Stimulated activated CD4-positive, alpha-beta T cell treated with anti-CD3 and anti-CD28 coated beads, TNF-alpha, amount 100 ng/mL, for 4 hours (primary cell): ENCODE measurements at places on chromosomes 6 and 20.

GRCh38 chr6:113481458-113481857 is 375.7 kb upstream of the MARCKS start:
- DNase-seq, result no peak

- DNase-seq, result no peak
Measured at GRCh38 chr20:31573555-31574321, 31.4 kb upstream of the ID1 start.

DNA sequence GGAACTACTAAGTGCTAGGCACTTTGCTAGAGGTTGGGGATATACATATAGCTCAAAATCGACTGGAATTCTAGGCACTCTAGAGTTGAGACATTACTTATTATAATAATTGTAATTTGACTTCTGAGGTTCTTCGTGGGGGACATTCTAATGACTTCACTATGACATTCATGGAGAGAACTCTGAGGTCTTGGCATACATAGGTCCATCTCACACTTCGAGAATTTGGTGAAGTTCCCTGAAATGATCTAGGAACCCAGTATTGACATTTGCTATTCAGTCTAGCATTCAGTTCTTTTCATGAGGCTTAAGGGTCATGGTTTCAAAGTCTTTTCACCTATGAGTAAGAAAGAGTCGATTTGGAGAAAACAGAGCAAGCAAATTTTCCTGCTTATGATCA is 446.6 kb upstream of the JAG1 start:
- DNase-seq, result no peak

DNA sequence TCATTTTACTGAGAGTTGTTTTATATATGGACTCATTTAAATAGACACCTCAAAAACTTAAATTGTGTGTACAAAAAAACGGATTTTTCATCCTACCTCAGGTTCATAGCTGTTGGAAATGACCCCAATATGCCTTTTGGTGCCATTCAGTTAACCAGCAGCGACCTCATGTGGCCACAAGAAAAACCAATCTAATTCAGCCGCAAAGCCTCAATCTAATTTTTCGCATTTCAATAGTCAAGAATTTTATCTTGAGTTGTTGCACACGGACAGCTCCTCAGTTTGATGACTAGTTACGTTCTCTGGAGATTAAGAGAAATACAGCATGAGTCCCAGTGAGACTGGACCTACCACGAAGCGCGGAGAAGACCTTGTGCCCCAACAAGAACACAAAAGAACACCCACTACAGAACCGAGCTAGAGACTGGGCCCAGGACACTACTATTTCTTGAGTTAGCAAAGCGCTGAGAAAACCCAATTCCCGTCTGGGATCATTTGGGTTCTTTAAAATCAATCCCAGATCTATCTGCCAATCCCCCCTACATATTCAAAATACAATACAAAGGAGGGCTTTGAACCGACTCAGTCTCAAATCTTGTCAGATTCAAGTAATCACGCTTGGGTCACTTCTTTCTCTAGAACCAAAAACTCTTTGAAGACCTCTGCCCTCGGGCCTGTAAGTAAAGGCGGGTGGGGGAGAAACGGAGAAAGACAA is 1.1 kb downstream of the TCP11 start:
- DNase-seq, result no peak

- no peak for DNase-seq
Measured at GRCh38 chr6:90460051-90460450, 126.8 kb downstream of the MAP3K7 start.

DNA sequence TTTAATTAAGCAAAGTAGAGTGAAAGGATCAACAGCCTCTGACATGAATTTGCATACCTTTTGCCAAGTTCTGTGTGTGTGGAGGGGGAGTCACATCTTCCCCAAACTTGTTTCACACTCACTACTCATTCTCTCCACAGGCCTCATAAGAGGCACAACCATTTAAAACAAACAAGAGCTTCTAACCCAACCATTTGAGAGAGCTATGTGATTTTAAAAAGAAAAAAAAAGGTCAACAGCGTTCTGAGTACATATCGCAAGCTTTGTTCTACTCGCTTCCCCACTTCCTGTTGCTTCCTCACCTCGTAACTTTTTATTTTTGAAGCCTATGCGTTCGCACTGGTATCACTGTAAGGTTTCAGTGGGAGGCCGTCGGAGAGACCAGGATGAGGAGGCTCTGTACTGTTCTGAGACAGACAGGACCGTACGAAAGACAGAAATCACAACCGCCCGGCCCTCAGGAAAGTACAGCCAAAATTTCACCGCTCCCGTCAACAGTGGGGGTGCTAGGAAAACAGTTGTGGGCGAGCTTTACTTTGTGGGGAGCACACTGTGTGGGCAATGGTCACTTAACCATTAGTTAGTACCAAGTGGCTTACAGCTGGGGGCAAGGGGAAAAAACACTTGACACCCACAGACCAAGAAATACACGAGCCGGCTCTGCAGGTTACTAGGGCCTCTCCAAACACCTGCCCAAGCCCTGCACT is 61.3 kb downstream of the TRERF1 start:
- no peak for DNase-seq

GRCh38 chr6:21348504-21349195 is 244.9 kb upstream of the SOX4 start:
- no peak for DNase-seq

GRCh38 chr20:6501061-6501460 is 266.4 kb upstream of the BMP2 start:
- no peak for DNase-seq

- DNase-seq, result no peak
Measured at GRCh38 chr20:37329481-37330165, 16.3 kb upstream of the SRC start.

DNA sequence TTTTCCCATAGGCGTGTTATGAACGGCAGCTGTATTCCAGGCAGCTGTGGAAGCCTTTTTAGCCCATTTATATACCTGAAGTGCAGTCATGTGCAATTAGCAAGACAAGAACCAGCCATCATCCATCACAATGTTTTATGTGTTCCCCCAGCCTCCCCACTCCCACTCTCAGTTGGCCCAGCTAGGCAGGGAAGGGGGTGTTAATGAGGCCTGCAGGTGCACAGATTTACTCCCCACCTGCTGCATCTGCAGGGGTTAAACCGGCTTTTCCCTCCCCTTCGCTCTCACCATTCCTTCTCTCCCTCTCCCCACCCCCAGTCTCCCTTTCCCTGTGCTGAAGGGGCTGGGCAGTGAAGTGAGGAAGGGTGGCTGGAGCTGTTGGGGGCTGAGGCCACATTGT is 149.8 kb upstream of the AKAP12 start:
- no peak for DNase-seq

- no peak for DNase-seq
Measured at GRCh38 chr6:1770435-1770843, 160.7 kb downstream of the FOXC1 start.

- DNase-seq, result no peak
Measured at GRCh38 chr6:34331371-34332050, 61.0 kb downstream of the NUDT3 start.

- no peak for DNase-seq
Measured at GRCh38 chr6:64547594-64548268, 912.1 kb downstream of the PHF3 start.

DNA sequence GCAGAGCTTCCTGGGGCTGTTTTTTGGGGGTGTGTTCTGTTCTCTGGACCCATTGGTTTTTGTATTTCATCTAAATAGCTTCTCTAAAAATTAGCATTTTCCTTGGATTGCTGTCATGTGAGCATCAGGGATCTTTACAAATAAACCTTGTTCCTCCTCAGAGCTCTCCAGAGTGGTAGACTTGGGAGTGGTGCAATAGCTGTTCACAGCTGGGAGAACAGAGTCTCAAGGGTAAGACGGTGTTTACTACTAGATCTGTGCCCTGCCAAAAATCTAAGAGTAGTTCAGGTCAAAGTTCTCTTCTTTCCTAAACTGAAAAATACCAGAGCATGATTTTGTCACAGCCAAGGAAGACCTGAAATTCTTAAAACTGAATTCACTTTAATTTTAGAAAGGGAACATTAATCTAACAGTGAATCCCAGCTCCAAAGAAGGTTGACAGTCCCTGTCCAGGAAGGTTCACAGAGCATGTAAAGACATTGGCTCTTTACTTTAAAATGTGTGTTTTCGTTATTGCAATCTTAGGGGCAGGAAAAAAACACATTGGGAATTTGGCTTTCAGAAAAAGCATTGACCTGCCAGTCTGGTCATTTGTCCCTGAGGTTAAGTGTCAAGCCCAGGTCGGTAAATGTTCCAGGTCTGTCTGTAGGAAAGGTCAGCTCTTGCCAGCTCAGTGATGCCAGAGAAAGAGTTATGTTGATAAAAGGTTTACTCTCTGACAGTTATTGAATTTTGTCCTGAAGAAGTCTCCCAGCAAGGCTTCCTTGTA is 43.3 kb downstream of the VAPB start:
- DNase-seq, result no peak

GRCh38 chr6:54629131-54629530 is 217.4 kb upstream of the FAM83B start:
- DNase-seq, result no peak

GRCh38 chr6:36149476-36149875 is 19.2 kb downstream of the MAPK13 start:
- DNase-seq, result no peak

DNA sequence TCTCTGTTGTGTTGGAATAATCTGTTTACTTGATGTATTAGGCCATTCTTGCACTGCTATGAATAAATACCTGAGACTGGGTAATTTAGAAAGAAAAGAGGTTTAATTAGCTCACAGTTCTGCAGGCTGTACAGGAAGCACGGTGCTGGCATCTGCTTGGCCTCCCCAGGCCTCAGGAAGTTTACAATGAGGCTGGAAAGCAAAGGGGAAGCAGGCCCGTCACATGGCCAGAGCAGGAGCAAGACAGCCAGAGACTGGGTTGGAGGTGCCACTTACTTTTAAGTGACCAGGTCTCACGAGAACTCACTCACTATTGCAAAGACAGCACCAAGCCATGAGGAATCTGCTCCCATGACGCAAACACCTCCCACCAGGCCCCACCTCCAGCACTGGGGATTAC is 50.6 kb upstream of the FUCA2 start:
- DNase-seq, result no peak

DNA sequence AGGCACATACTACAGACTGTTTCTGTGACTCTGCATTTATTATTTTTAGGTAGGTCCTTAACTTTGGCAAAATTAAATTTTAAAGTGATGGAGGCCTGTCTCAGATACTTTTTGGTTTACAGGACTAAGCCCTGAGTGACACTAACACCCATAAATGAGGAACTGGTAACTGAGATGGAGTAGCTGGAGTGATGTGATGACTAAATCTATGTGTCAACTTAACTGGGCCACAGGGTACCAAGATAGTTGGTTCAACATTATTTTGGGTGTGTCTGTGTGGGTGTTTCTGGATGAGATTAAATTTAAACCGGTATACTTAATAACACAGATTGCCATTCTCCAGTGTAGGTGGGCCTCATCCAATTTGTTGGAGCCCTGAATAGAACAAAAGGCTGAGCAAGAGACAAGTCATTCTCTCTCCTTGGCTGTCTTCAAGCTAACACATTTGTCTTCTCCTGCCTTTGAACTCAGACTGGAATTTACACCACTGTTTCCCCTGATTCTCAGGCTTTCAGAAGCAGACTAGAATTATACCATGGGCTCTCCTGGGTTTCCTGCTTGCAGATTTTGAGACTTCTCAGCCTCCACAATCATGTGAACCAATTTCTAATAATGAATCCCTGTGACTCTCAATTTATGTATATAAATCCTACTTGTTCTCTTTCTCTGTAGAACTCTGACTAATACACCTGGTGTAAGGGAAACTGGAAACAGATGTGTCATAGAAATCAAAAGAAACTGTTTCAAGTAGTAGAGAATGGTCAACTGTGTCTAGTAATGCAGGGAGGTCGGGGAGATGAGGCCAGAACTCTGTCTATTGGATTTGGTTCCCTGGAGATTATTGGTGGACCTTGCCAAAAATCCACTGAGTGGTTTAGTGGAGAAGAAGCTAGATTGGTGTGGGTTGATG is 579.2 kb downstream of the EPM2A start:
- no peak for DNase-seq

- peak; percentile 50 for DNase-seq
Measured at GRCh38 chr20:64101731-64102621, 5.4 kb downstream of the NPBWR2 start.

GRCh38 chr20:46307139-46307998 is 929 bp downstream of the CDH22 start:
- DNase-seq, result peak; percentile 50

DNA sequence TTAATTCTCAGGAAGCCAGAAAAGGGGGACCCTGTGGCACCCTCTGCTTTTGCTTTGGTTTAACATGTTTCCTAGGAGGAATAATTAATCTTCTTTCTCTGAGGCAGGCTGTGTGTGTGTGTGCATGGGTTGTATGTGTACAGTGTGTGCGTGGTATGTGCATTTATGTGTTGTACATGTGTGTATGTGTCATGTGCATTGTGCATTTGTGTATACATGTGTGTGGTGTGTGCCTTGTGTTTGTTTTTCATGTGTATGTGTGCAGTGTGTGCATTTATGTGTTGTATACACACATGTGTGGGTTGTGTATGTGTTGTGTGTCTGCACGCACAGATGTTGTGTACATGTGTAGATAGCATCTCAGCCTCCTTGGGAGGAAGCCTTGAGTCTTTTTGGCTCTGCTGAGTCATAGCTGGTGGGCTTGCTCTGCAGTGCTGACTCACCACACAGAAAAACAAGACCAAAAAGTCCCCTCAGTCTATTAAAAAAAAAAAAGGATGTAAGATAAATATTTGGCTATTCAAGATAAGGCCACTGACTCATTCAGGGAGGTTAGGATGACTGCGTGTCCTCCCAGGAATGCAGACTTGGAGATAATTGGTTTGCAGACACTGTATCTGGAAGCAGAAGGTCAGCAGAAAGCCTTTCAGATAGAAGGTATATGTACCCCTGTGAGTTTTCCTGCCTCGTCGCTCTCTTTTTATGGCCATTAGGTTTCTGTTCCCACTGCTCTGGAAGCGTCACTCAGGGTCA is 58.6 kb downstream of the SYNJ2 start:
- DNase-seq, result no peak

- DNase-seq, result no peak
Measured at GRCh38 chr6:162964488-162965140, 236.8 kb downstream of the PACRG start.

- DNase-seq, result no peak
Measured at GRCh38 chr6:158564243-158565121, 4.6 kb downstream of the TMEM181 start.

GRCh38 chr20:6715401-6715941 is 52.0 kb upstream of the BMP2 start:
- no peak for DNase-seq

GRCh38 chr6:1382883-1383728 is 6.3 kb upstream of the FOXF2 start:
- DNase-seq, result no peak

DNA sequence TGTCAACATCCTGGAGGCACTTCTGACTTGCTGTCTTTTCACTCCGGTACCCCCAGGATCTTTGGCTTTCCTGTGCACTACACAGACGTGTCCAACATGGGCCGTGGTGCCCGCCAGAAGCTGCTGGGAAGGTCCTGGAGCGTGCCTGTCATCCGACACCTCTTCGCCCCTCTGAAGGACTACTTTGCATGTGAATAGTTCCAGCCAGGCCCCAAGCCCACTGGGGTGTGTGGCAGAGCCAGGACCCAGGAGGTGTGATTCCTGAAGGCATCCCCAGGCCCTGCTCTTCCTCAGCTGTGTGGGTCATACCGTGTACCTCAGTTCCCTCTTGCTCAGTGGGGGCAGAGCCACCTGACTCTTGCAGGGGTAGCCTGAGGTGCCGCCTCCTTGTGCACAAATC is 12.0 kb upstream of the MAPRE1 start:
- no peak for DNase-seq
